Fibroblast of skin of abdomen (primary cell): ENCODE measurements at places on chromosomes 13 and 19.

GRCh38 chr19:35195830-35196229 is 32.7 kb downstream of the FAM187B start:
- DNase-seq: no peak

DNA sequence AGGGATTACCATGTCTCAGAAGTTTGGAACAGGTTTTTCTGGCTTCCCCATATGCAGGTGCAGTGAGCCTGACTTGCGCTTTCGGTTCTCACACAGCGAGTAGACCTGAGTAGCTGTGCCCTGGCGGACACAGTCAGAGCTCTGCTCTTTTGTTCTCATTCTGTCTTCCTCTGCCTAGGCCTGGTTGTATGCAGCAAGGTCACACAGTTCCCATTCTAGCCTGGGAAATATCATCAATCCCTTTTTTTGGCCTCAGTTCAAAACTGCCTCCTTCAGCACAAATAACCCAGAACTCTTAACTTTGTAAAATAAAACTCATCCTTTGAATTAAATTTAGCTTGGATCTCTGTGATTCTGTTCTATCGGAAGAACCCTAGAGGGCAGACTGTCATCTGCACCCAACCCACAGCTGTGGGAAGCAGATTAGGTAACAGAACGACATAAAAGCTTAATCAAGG is 10.2 kb downstream of the OXGR1 start:
- no peak for DNase-seq

DNA sequence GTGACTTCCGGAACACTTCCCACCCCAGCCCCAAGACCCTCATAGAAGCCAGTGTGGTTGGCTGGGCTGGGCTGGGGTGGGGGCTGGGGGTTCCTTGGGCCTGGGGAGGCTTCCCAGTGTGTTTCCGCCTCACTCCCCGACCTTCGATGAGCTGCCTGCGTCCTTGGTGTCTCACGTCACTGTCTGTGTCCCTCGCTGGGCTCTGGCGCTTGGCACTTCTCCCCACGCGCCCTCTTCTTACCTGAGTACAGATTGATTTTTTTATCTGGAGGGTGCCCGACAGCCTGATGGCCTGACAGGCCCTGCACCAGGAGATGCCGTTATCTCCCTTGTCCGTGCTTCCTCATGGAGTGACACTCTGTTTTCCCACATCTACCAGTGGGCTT is 7.6 kb upstream of the GRIN3B start:
- DNase-seq: no peak

GRCh38 chr19:17549085-17549740 is 6.2 kb upstream of the COLGALT1 start:
- DNase-seq: no peak

GRCh38 chr13:75021151-75021550 is 460.8 kb downstream of the TBC1D4 start:
- DNase-seq: no peak

- no peak for DNase-seq
These were observed 185.2 kb upstream of the OBI1 start for GRCh38 chr13:78844106-78844505.

DNA sequence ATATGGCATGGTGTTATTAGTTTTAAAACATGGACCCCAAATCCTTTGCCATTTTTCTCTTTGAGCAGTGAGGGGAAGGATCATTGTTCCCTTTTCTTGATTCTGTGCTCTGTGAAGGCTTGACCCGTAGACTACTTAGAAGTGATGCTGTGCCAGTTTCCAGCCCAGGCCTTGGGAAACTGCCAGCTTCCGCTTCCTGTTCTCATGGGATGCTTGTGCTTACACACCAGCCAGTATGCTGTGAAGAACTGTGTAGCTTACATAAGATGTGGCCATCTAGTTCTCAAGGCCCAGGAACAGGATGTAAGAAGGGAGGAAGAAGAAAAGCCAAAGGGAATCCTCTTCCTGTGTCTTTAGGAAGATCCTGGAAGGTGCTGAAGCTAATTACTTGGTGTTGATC is 180.9 kb downstream of the PCCA start:
- peak; percentile 41 for DNase-seq

DNA sequence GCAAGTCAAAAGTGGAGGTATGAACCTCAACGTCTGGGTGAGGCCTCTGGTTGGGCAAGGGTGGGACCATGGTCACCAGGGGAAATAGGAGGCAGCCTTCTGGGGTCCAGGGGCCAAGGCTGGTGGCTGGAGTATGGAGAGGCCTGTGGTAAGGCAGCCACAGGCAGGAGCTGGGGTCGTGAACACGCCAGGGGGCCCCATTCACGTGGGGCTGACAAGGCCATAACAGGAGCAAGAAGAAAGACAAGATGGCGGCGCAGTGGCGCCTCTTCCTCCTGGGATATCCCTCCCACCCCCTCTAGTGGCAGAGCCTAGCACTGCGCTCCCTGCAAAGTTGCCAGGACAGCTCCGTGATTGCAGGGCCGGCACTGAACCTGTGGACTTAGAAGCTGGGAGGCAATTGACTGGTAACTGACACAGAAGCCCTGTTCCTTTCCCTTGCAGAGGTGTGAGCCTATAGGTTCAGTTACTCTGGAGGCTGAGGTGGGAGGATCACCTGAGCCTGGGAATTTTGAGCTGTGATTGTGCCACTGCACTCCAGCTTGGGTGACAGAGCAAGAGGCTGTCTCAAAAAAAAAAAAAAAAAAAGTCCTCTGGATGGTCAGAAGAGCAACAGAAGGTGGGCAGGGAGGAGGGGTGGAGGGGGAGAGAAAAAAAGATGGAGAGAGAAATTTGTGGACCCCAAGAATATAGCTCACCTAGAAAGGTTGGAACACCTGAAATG is 19.7 kb upstream of the EDDM13 start:
- peak; percentile 65 for DNase-seq

GRCh38 chr13:76820759-76821158 is 65.4 kb downstream of the KCTD12 start:
- no peak for DNase-seq

GRCh38 chr13:70964124-70964523 is 855.9 kb upstream of the KLHL1 start:
- DNase-seq: no peak

GRCh38 chr13:89832827-89833226 is 1514.7 kb upstream of the MIR17HG start:
- DNase-seq: peak; percentile 3

DNA sequence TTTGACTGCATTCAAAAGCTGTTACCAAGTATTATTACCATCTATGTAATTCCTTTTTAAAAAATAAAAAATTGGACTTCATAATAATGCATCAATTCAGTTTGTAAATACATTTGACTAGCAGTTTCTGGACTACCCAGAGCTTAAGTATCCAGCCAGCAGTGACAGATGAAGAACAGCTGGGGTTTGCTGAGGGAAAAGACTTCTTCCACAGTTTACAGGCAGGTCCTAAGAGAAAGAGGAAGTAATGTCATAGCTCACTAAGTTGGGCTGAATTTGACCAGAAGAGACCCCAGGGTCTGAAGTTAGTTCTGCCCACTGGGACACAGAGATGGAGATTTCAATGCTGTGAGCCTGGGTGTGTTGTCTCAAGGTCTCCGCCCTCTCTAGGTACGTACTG is 96.4 kb downstream of the MBNL2 start:
- DNase-seq: no peak

- DNase-seq: peak; percentile 77
These were observed 757 bp upstream of the CLEC11A start for GRCh38 chr19:50722201-50723013.

- DNase-seq: no peak
These were observed 327.7 kb downstream of the ITGBL1 start for GRCh38 chr13:101780211-101780610.

- no peak for DNase-seq
These were observed 34.9 kb downstream of the ADGRE3 start for GRCh38 chr19:14639536-14640277.

- DNase-seq: no peak
These were observed 3.9 kb downstream of the IRF2BP1 start for GRCh38 chr19:45881909-45882528.

GRCh38 chr13:34847766-34848165 is 94.3 kb upstream of the NBEA start:
- DNase-seq: no peak

- DNase-seq: no peak
These were observed 1229.0 kb downstream of the PCDH9 start for GRCh38 chr13:66001140-66001539.

DNA sequence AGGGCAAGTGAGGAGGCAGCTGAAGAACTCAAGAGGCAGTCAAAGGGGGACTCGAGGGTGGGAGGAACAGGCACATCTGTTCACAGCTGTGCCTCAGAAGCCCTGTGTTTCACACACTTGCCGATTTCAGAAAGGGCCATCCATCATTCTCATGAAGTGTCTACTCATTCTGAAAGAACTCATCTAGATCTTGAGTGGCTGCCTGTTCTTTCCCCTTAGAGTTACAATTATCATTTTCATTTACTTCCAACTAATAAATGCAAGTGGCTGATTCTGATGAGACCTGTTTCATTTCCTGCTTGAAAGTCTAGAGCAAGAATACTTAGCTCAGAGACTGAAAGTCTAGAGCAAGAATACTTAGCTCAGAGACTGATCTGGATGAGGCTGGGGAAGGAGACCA is 1145.1 kb downstream of the UQCRFS1 start:
- no peak for DNase-seq

DNA sequence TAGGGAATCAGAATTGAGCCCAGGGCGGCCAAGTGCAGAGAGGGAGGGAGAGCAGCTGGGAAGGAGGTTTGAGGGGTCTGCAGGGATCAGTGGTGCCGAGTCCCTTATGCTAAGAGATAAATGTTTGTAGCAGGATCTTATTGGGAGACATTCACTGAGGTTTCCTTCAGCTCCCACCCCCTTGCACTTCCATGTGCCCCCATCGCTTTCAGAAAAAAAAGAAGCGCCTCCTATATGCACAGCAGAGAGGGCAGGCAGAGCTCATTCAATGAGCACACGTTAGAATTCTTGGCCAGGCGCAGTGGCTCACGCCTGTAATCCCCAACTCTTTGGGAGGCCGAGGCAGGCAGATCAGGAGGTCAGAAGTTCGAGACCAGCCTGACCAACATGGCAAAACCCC is 28.0 kb downstream of the CYP4F2 start:
- DNase-seq: no peak

DNA sequence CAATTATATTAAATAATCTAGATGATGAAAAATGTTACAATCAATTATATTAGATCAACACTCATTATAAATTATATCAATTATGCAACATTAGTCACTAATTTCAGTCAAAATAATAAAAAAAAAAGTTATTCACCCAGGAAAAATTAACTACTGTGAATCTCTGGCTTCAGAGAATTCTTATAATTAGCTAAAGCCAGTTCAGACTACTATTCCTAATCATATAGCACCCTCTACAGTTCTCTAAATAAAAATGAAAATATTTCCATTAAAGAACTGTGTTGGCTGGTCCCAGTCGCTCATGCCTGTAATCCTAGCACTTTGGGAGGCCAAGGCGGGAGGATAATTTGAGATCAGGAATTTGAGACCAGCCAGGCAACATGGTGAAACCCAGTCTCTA is 33.0 kb downstream of the XPO4 start:
- DNase-seq: peak; percentile 13

DNA sequence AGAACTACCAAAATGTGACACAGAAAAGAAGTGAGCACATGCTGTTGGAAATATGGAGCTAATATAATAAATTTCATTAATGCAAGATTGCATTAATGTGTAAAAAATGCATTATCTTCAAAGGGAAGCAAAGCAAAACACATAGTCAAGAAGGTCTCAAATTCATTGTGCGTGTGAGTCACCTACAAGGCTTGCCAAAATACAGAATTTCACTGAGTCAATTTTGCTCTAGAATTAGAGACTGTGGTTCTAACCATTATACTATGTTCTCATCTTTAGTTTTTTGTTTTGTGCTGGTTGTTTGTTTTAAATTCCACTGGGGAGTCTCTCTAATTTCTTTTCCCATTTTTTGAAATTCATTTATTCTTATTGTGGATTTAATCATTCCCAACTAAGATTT is 149.8 kb upstream of the SLITRK1 start:
- DNase-seq: peak; percentile 6

DNA sequence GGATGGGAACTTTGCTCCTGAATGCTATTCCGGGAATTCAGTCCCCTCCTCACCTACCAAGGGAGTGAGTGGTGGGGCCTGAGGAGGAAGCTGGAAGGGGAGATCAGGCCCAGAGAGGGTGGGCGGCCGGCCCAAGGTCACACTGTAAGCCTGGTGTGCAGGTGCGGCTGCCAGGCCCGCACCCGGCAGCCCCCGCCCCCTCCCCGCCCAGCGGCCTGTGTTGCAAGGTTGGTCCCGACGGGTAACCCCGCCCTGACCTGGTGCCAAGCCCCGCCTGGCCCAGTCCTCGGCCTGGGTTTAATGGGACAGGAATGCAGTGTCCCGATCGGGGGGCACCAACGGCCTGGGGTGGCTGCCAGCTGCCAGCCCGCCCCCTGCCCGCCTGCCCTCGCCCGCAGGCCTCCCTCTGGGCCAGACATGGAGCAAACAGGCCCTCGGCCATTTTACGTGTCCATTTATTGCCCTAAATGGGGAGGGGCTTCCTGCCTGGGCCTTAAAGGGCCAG is 5.5 kb downstream of the ZBTB7A start:
- no peak for DNase-seq

DNA sequence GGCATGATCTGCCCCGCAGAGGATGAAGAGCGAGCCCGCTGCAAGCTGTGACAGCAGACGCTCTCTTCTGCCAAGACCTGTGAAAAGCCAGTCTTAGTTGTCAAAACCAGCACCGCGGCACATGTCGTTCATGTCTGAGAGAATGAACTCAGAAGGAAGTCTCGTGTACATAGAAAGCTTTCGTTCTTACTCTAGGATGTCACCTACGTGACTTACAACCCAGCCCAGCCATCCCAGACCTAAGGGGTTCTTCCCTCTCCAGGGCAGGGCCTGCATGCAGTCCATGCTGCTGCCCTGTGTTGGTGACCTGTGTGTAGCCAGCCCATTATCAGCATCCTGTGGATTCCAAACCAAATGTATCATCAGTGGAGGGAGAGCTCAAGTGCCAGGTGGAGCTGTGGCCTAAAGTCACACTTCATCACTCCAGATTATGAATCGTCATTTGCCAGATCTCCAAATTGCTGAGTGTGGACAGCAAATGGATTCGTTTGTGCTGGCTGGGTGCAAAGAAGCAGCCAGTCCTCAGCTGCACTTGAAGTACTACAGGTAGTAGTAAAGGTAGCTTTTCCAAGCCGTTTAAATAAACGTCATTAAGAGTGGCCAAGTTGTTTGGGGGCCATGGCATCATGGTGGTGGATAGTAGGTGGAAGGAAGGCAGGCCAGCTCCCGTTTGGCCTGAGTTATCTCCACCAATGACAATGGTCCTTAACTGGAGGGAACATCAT is 73.9 kb upstream of the GPR183 start:
- DNase-seq: no peak
